KBM-7 (cell line): ENCODE measurements at places on chromosomes 1 and 21.

GRCh38 chr1:152967201-152967600, 3.2 kb upstream of the SPRR4 start:
- DNase-seq: no peak

DNA sequence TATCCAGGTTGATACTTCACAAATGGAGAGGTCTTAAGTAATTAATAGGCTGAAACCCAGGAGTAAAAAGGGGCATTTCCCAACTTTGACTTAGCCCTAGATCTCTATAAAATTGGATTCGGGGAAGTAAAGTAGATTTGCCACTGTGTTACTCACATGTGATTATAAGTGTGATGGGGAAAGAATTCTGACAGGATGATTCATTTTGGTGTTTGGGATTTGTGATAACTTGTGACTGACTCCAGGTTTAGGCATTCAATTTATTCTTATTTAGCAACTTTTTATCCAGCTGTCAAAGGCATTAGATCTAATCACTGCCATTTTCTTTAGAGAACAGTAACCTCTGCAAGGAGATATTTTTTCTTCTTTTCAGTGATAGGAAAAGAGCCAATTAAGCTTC, 175.5 kb downstream of the ASTN1 start:
- no peak for DNase-seq

DNA sequence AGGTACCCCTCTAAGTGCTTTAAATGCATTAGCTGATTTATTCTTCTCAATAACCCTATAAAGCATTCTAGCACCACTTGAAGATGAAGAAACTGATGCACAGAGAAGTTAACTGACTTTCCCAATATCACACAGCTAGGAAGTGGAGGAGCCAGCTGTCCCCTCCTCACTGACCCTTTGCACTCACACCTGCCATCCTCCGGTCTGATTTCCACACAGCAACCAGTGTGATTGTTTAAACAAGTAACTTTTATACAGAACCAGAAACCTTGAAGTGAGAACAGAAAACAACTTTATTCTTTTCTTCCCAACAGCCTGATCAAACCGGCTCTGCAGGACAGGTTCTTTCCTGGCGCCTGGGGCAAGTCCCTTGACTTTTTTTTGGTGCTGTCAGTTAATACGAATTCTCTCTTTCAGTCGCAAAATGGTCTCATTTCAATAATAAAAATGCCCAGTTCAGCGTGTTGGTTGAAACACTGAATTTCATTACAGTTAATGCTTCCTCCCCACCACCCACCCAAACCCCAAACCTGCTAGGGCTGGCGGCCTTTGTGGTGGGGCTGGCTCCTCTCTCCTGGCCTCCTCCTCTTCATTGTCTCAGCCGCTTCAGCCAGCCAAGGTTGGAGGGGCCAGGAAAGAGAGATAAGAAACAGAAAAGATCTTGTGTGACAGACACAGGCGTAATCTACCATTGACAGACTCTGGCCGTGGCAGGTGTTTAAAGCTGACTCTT, 26.4 kb upstream of the EEIG2 start:
- DNase-seq: peak; percentile 15

DNA sequence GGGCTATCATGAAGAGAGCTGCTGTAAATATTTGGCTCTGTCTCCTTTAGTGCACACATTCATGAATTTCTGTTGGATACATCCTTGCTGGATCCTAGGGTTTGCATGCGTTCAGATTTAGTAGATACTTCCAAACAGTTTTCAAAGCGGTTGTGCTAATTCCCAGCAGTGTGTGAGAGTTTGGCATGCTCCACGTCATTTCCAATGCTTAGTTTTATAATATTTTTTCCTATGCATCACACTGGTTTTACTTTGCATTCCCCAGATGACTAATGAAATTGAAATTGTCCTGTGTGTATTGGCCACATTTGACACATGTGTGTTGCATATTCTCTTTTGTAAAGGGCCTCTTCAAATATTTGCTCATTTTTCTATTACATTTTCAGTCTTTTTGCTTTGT, 18.5 kb upstream of the AADACL3 start:
- DNase-seq: no peak
